Vein endothelial cell (primary cell): ENCODE measurements at places on chromosomes 11 and 22. TPM values are rescaled to one million over a fixed set of nuclear protein-coding genes. Genes with fewer than 3 reads are reported as not detected.

The KCNA4 gene
- not detected in 2 replicates for total RNA-seq

The OR52I2 gene
- total RNA-seq: not detected in 2 replicates

The ANO5 gene
- 0.38 and 0.65 TPM in 2 replicates for total RNA-seq

The APOL1 gene
- total RNA-seq: 3.3 and 3.6 TPM in 2 replicates

The SEC14L2 gene
- 26.8 and 34.2 TPM in 2 replicates for total RNA-seq

The VPREB1 gene
- total RNA-seq: not detected in 2 replicates

The UQCC3 gene
- total RNA-seq: 5.9 and 6.1 TPM in 2 replicates

The CXCR5 gene
- not detected in 2 replicates for total RNA-seq
